ENCODE measurements at places on chromosomes 13 and 19. TPM values are rescaled to one million over a fixed set of nuclear protein-coding genes. Genes with fewer than 3 reads are reported as not detected.
A peak's percentile ranks its signal among the peaks of the same experiment; 100 is the strongest.

DNA sequence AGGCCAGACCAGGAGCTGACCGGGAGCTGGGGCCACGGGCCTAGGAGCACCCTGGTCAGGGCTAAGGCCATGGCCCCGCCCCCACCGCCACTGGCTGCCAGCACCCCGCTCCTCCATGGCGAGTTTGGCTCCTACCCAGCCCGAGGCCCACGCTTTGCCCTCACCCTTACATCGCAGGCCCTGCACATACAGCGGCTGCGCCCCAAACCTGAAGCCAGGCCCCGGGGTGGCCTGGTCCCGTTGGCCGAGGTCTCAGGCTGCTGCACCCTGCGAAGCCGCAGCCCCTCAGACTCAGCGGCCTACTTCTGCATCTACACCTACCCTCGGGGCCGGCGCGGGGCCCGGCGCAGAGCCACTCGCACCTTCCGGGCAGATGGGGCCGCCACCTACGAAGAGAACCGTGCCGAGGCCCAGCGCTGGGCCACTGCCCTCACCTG lies 6.6 kb downstream of the SPHK2 start:
- no peak for DNase-seq

- DNase-seq: peak; percentile 74
Observed at GRCh38 chr13:110387451-110388107, 80.5 kb downstream of the COL4A2 start.

GRCh38 chr19:18468517-18468916 lies 30.6 kb upstream of the ISYNA1 start:
- DNase-seq: no peak

The CNMD gene
- not detected for total RNA-seq

DNA sequence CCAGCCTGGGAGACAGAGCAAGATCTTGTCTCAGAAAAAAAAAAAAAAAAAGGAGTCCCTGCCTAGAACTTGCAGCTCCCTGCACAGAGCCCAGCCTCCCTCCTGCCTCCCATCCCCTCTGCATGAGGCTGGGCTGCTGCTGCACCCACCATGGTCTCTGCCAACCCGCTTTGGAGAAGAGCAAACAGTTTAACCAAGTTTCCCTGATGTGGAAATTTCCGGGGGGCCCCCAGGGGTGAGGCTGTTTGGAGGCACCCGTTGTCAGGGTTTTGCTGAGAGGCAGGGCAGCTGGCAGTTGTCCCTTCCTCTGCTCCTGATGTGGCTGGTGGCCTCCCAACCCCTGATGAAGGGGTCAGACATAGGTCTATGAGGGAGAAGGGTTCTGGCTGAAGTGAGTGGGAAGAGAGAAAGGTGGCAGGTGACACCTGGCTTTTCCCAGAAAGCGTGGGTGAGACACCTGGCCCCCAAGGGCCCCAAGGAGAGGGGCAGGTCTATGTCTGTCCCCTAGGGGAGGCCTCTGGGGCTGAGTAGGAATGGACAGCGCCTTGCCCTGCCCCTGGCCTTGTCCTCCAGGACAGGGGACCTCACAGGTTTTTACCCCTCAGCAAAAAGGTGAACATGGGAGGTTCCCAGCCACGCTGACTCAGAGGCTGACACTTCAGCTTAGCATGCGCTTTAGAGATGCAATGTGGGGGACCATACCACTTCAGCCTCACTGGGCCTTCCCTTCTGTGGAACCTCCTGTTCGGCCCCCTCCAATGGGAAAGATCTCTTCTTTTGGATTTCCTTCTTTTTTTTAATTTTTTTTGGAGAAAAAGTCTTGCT lies 5.5 kb downstream of the LRP3 start:
- no peak for DNase-seq

DNA sequence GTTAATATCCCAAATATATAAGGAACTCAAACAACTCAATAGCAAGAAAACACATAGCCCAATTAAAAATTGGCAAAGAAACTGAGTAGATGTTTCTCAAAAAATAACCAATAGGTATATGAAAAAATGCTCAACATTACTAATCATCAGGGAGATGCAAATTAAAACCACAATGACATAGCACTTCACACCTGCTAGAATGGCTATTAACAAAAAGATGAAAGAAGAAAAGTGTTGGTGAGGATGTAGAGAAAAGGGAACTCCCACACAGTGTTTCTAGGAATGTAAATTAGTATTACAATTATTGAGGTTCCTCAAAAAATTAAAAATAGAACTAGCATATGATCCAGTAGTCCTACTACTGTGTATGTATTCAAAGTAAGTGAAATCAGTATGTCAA lies 1212.8 kb downstream of the DIAPH3 start:
- no peak for DNase-seq

- DNase-seq: peak; percentile 91
Observed at GRCh38 chr13:40271931-40272775, 394.3 kb downstream of the FOXO1 start.

DNA sequence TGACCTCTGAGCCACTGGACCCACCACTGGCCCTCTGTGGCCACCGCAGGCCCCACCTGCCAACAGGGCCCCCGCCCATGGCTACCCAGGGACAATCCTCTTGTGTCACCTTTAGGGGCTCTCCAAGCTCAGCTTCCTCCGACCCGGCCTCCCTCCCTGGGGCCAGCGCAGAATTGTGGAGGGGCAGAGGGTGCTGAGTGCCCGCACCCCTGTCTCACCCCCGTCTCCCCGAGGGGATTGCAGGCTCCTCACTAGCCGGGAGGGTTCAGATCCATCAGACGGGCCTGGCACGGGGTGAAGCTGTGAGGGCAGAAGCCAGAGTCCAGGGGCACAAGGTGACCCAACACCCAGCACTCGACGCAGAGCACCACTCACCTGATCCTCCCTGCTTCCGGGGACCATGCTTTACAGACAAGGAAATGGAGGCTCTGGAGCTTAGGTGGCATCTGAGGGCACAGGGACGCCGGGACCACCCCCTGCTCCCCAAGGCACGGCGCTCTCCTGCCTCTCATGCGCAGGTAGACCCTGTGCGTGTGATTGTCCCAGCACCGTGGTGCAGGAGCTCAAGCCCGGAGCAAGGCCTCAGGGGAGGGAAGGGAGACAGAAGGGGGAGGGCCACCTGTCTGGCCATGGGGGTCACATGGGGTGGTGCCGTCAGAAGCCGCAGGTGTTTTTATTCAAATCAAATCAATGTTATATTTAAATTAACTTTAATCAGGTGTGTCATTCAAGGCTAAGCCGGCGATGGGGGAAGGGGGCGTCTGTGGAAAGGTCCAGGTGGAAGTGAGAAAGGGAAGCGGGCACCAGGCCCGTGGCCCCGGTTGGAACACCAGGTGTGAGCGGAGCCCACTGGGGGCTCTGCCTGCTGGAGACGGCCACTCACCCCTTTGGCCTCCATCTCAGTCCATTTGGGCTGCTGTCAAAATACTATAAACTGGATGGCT lies 21.6 kb upstream of the SPACA7 start:
- DNase-seq: no peak

DNA sequence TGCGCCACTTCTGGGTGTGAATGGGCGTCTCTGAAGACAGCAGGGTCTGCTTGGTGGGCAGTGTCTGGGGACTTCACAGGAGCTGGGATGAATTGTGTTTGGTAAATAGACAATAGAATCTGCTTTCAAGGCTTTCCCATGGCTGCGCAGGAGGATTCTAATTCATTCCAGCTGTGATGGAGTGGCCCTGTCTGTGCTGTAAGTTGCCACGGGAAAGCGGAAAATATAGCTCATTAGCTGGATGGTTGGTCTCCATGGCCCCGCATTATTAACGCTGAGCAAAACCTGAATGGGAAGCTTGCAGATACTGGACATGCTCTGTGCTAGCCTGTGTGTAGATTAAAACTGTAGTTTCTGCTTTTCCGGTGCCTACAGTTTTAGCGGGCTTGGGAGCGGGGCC lies 15.6 kb upstream of the C1QTNF9 start:
- DNase-seq: no peak

DNA sequence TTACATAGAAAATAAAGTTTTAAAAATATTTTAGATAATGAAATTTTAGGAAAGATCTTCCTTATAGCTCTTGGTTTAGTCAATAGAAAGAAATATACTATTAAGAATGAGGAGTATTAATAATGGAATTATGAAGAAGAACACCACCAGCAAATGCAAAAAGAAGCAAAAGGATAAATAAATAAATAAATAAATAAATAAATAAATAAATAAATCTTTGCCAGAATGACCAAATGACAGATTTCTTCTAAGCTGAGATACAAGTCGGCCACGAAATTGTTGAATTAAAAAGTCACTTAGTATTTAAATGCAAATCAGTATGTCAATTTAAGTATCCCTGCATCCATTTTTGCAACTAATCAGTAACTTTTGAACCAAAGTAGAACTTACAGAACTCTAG lies 95.9 kb downstream of the DACH1 start:
- no peak for DNase-seq

Data from uterus (tissue), 4 donors.